ENCODE measurements at places on chromosomes 5 and 9.

- no peak for DNase-seq
Observed at GRCh38 chr5:113169720-113170119, 193.1 kb downstream of the DCP2 start.

- no peak for DNase-seq
Observed at GRCh38 chr5:93874491-93874890, 133.1 kb upstream of the POU5F2 start.

DNA sequence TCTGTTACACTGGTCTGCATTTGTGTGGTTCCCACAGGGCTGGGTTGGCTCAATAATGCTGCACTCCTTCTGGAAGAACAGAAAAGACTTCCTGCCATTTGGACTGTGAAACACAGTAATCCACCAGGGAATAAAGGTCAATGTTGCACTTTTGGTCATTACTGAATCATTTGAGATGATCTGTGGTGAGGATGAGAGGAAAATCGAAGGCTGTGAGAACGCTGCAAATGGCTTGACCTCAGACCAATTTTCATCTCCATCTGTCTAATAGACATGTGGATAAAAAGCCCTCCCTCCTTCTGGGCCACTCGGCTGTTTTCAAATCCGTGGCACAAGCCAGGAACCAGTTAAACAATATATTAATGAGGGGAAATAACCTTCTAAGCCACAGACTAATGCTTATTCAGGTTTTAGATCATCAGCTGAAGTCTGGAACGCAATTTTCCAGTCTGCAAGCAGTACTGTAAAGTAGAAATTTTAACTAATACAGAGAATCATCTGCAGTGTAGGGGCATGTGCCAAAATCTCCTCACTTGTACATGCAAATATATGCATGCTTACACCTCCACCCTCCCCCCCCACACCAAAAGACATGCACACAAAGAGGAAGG lies 20.2 kb downstream of the TLE1 start:
- DNase-seq: no peak

DNA sequence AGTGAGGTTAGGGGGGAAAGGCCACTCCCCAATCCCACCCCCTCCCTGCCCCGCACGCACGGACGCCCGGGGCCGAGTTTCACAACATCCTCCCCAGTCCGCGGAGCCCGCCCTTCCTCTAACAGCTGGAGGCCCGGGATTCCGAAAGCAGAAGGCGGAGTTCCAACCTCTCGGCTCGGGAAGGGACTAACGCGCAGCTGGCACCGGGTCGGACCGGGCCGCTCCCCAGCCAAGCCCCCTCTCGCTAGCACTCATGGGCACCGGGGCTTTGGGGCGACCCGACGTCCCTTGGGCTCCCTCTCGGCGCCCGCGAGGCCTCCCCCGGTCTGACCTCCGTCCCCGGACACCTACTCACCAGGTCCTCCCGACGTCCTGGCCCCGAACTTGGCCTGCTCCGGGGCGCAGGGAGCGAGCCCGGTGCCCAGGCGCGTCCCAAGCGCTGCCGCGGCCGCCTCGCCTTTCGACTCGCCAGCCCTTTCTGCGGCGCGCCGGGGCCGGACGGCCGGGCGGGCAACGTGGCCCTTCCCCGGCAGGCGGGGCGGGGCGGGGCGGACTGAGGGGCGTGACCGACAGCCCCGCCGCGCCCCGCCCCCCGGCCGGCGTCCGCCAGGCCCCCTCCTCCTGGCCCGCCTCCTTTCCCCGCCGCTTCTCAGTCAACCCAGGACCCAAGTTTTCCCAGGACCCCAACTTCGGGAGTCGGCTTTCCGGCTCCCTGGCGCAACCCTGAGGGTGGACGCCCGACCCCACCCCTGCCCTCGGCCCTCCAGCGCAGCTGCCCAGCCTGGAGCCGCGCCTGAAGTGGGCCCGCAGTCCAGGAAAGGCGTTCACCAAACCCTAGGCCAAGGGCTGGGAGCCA lies at the start of gene MGAT1:
Gene MGAT1 (minus strand): TSS at position 482 of the 856 bp plus-strand sequence. CDS start 9,835 bp downstream, outside the sequence.
- peak; percentile 57 for DNase-seq

DNA sequence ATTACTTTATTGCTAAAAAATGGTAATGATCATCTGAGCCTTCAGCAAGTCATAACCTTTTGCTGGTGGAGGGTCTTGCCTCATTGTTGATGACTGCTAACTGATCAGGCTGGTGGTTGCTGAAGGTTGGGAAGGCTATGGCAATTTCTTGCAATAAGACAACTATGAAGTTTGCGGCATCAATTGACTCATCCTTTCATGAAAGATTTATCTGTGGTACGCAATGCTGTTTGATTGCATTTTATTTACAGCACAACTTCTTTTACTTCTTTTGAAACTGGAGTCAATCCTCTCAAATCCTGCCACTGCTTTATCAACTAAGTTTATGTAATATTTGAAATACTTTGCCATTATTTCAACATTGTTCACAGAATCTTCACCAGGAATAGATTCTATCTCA lies 58.3 kb upstream of the ACO1 start:
- no peak for DNase-seq

DNA sequence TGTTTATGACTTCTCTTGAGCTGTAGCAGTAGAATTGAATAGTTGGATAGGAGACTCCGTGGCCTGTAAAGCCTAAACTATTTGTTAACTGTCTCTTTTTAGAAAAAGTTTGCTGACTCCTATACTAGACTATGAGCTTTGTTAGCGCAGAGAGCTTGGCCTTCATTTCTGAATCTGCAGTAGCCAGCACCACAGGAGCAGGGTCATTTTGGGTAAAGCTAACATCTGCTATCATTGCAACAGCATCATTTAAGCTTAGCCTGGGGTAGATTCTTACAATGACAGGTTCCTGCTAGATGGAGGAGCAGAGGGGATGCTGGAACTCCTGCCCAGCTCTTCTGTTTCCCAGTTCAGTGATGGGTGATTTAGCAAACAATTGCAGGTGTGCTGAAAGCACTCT lies 133.7 kb upstream of the ASTN2 start:
- no peak for DNase-seq

GRCh38 chr5:80195837-80196400 lies 59.9 kb downstream of the SERINC5 start:
- no peak for DNase-seq

DNA sequence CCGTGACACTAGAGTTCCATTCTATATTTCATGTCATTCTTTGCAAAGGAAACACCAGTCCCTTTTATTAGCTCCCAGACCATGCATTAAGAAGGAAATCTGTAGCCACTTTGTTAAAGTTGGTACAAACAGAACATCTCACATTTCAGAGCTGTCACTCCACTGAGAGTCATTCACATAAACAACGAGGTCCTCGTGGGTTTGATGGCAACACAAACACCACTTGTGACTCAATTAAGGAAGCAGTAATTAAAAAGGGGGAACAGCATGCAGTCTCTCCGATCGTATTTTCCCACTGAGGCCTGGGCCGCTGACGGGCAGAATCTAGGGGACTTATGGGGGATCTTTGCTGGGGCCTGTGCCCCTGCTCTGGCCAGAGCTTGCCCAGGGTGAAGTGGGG lies 94.2 kb upstream of the ZNF618 start:
- DNase-seq: no peak

- no peak for DNase-seq
Observed at GRCh38 chr5:73135021-73135420, 14.6 kb downstream of the TMEM171 start.

DNA sequence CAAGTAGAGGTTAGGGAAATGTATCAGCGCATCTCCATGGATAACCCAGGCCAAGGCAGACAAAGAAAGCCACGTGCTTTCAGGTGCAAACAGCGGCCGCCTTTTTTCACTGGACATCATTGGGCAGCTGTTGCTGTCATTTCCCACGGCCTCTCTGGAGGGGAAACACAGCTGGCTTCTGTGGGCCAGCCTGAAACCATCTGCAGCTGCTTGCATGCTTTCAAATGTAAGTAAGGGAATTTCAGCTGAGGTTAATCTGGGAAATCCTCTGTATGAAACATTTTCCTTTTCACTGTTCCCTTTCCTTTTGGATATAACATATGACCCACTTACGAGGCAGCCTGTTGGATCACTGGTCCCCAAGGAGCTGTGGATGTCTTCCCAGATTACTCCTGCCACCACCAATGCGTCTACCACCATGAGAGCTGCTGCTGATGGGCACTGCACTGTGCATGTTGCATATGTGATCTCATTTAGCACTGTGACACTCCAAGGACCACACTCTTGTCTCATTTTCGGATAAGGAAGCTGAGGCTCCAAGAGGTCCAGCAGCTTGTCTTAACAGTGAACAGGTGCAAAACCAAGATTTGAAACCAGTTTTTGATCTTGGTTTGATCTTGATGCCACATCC lies 106.3 kb downstream of the C9orf152 start:
- no peak for DNase-seq

GRCh38 chr9:131950487-131950886 lies 129.2 kb downstream of the MED27 start:
- DNase-seq: no peak

DNA sequence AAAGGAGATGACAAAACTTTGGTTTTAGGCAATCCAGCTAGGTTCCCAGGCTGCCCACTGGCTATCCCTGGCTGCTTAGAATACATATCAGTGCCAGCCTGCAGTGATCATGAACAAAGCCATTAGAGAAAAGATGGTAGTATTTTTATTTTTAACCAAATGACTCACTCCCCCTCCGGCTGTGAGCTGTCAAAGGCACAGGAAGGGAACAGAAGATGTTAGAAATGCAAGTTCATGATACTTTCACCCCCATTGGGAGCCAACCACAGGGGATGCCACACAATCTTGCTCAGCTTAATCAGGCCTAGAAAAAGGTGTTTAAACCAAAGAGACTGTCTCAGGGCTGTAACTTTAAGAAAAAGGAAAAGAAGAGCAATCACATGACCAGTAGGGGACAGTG lies 70.3 kb upstream of the ASTN2 start:
- DNase-seq: peak; percentile 28

DNA sequence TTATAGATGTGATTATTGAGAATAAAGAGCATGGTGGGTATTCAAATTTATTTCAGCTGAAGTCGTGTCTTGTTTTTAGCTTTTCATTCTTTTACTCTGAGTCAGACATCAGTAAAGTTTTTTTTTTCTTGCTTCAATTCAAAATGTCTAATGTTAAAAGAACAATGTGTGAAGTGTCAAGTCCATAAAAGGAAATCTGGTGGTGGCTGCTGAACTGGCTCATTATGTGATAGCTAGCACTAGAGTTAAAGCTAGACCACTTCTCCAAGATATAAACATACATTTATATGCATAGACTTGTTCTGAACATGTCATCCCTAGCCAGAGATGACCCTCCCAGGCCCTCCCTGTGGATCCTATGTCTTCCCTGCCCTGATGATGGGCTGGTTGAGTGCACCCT lies 338.3 kb downstream of the RAB3C start:
- peak; percentile 59 for DNase-seq

- peak; percentile 21 for DNase-seq
Observed at GRCh38 chr9:20783057-20784038, 99.3 kb downstream of the FOCAD start.

- no peak for DNase-seq
Observed at GRCh38 chr9:7206221-7206758, 448.5 kb downstream of the KDM4C start.

DNA sequence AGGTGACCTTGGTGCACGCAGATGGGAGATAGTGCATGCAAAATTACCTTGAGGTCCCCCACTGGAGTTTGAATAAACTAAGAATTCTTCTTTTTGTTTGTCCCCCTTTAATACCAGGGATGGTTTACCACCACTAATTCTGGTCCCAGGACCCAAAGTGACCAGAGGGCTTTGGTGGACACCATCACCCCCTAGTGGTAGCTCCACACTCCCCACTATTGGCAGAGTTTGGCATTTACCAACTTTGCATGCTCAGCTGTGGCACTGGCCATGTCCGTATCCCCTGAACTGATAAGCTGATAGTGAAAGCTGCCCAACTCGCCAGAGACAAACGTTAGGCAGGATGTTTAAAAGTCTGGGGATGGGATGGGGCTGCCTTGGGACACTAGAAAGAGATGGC lies 3.3 kb downstream of the ASTN2 start:
- DNase-seq: peak; percentile 24

DNA sequence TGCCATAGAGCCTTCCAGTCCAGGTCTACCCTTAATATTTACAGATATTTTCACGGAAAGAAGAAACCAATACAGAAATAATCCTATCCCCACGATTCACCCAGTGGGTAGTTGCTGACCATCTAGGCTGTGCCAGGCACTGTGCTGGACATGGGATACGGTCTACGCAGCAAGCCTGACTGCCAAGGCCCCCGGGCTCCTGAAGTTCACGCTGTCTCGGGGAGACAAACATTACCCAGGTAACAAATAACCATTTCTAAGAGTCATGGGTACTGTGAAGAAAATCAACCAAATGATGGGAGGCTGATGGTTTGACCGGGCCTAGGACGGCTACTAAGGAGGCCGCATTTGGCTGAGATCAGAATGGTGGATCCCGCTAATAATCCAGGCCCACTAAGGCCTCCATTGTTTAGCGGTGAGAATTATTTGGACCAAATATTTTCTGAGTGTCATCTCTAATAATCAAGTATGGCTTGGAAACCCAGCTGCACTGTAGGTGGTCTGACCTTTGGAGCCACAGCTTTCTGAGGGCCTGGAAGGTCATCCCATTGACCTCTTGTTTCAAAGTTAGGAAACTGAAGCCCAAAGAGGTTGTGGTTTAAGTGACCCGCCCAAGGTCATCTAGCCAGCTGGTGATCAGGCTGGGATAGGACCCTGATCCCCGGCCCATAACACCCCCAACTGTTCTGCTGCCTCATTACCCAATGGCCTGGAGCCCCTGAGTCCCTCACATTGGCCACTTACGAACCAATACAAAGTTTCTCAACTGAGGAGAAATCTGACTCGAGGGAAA lies 82.4 kb downstream of the AK8 start:
- no peak for DNase-seq

GRCh38 chr9:30697958-30698357 lies 1686.5 kb upstream of the ACO1 start:
- DNase-seq: no peak

- no peak for DNase-seq
Observed at GRCh38 chr9:111914749-111915424, 18.3 kb downstream of the UGCG start.

DNA sequence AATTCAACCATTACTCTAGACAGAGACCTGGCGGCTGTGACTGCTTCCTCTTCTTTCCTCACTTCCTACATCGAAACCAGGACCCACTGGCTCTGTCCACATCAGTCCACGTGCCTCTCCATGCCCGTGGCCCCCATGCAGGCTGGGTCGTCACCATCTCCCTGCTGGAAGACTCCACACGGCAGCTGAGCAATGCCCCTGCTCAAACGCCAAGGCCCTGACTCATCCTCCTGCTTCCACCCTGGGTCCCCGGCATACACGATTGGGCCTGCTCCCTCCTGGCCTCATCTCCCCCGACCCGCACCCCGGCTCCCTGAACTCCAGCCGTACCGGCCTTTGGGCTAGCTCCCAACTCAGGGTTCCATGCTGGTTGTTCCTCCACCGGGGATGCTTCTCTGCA lies 67.2 kb upstream of the IER5L start:
- no peak for DNase-seq

GRCh38 chr5:117131048-117131679 lies 556.5 kb upstream of the SEMA6A start:
- no peak for DNase-seq

- no peak for DNase-seq
Observed at GRCh38 chr5:116825486-116825885, 250.9 kb upstream of the SEMA6A start.

GRCh38 chr9:131289301-131290035 lies at the start of gene PLPP7:
Gene PLPP7, plus strand, starts transcription at chr9:131289723. Its CDS starts 275 bp downstream, at chr9:131289998.
- DNase-seq: peak; percentile 4

- DNase-seq: no peak
Observed at GRCh38 chr9:125296843-125297372, 35.3 kb downstream of the GAPVD1 start.

GRCh38 chr9:98150164-98150563 lies 31.1 kb upstream of the TRIM14 start:
- no peak for DNase-seq

All from kidney glomerular epithelial cell (primary cell).